ENCODE measurements at places on chromosomes 5 and 9.

DNA sequence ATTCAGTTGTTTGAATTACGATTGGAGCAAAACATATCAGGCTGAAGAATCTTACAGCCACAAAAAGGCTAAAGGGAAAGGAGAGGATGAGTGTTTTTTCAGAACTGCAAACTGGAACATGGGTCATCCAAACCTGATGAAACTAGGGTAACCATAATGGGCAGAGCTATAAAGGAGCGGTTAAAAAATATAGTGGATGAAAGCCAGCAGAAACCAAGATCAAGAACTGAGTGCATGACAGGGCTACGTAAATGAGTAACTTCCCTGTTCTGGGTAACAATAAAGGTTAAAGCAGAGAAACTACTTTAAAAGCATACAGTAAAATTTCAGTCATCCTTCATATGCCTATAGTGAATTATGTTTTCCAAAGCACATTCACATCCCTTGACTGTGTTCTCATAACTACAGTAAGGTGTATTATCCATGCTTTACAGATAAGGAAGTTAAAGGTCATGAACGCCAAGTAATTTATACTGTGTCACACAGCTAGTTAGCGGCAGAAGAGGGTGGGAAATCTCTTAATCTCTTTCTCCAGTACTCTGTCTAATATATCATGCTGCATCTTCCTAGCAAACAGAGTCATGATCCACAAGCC lies 48.5 kb upstream of the GHR start:
- DNase-seq = no peak

- DNase-seq = peak; percentile 49
Observed at GRCh38 chr5:24005384-24005783, 498.0 kb downstream of the PRDM9 start.

GRCh38 chr5:143664623-143665022 lies 147.3 kb upstream of the HMHB1 start:
- no peak for DNase-seq

DNA sequence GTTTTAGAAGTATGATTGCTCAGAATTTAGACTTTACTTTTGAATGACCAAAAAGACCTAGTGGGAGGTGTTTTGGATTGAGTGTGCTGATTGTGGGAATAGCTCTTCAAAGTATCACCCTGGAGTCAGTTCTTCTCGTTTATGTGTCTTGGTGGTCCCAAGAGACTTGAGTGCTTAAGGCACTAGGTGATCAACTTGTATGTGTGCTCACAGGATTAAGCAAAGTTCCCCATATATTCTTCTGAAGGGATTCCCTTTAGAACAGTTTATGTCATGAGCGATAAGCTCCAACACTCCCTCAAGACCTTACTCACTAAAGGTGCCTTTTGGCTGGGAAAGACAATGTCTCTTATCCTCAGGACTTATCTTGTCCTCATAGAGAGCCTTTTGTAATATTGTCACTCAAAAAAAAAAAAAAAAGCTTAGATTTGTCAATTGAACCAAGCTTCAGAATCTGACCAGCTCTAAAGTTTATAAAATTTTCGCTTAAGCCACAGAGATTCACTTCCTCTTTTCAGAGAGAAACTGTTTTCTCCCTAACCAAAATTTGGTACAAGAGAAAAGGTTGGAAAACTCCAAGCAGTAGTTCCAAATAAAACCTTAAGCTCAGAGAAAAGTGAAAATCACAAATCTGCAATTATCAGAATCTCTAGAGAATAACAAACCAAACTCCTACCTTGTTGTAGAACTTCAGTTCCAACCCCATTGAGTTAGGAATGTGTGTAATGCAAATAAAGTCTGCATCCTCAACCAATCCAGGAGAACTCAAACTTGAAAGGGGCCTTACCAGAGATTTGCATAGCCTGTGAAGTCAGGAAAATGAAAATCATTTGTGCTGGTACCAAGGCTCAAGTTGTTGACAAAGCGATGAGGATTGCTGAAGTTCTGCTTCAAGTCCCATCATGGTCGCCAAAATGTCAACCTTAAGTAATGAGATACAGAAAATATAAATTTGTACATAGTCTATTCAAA lies 40.0 kb upstream of the PDZD2 start:
- no peak for DNase-seq

GRCh38 chr9:105639936-105640335 lies 22.3 kb upstream of the TAL2 start:
- DNase-seq = no peak

DNA sequence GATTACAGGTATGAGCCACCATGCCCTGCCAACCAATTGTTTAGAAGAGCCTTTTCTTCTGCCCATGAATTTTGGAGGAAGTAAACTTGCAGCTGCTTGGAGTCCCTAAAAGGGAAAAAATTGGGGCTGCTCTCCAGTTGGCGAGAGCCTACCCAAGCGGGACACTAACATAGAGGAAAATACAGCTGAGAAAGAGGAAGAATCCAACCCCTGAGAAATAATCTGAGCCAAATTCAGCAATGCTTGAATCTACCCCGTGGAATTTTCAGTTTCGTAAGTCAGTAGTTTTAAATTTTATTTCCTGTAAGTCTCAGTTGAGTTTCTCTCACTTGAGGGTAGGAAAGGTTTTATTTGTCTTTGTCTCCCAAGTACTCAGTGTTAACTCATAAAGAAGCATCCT lies 30.4 kb upstream of the UBTD2 start:
- no peak for DNase-seq
